ENCODE measurements at places on chromosomes 3 and 15.

- no peak for DNase-seq
Observed at GRCh38 chr3:64342940-64343688, 117.8 kb upstream of the PRICKLE2 start.

GRCh38 chr15:50968353-50968752 is 59.9 kb downstream of the AP4E1 start:
- no peak for DNase-seq

DNA sequence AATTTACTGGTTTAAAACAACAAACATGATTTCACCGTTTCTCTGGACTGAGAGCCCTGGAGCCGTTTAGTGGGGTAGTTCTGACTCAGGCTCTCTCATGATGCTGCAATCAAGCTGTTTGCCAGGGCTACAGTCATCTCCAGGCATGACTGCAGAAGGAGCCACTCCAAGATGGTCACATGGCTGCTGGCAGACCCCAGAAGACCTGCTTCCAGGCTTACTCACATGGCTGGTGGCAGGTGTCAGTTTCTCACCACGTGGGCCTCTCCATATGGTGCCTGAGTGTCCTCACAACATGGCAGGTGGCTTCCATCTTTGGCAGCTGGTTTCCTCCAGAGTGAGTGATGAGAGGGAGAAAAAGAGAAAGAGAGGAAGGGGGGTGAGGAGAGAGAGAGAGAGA is 378.3 kb upstream of the RGMA start:
- DNase-seq = no peak

GRCh38 chr3:191401775-191402357 is 59.1 kb upstream of the PYDC2 start:
- no peak for DNase-seq

- no peak for DNase-seq
Observed at GRCh38 chr3:181103605-181104004, 114.1 kb upstream of the DNAJC19 start.
